ENCODE measurements at places on chromosomes 7 and 10. TPM values are rescaled to one million over a fixed set of nuclear protein-coding genes. Genes with fewer than 3 reads are reported as not detected.
A peak's percentile ranks its signal among the peaks of the same experiment; 100 is the strongest.

Gene SAMD9L
- polyA plus RNA-seq, result 6.8 TPM

Gene ACBD5
- polyA plus RNA-seq, result 8.0 TPM

Gene HOXA7
- polyA plus RNA-seq, result 3.8 TPM

Gene MAP3K8
- polyA plus RNA-seq, result 4.9 TPM

Gene FAM3C
- 64.9 TPM for polyA plus RNA-seq

GRCh38 chr10:106182542-106182941 lies 982.0 kb downstream of the SORCS1 start:
- no peak for DNase-seq

- DNase-seq, result no peak
Observed at GRCh38 chr7:75858410-75858809, 20.4 kb upstream of the RHBDD2 start.

- DNase-seq, result peak; percentile 35
Observed at GRCh38 chr7:38744746-38745145, 113.6 kb upstream of the AMPH start.

GRCh38 chr7:105132835-105133234 lies 118.8 kb downstream of the KMT2E start:
- no peak for DNase-seq

DNA sequence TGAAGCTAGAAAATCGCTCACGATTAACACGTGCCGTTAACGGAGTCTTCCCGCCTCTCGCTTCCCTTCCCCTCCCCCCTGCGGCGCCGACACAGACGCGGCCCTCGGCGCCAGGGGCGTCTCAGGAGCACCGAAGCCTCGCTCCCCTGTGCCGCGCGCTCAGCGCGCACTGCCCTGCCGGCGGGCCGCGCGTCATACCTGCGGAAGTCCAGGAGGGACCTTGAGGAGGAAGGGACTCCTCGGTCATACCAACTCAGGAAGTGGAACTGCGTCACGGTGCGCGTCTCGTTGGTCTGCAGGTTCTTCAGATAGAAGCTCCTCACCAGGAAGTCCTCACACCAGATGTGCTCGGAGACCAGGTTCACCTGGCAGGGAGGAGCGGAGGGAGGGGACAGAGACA lies 239.6 kb downstream of the DNAJB6 start:
- no peak for DNase-seq

DNA sequence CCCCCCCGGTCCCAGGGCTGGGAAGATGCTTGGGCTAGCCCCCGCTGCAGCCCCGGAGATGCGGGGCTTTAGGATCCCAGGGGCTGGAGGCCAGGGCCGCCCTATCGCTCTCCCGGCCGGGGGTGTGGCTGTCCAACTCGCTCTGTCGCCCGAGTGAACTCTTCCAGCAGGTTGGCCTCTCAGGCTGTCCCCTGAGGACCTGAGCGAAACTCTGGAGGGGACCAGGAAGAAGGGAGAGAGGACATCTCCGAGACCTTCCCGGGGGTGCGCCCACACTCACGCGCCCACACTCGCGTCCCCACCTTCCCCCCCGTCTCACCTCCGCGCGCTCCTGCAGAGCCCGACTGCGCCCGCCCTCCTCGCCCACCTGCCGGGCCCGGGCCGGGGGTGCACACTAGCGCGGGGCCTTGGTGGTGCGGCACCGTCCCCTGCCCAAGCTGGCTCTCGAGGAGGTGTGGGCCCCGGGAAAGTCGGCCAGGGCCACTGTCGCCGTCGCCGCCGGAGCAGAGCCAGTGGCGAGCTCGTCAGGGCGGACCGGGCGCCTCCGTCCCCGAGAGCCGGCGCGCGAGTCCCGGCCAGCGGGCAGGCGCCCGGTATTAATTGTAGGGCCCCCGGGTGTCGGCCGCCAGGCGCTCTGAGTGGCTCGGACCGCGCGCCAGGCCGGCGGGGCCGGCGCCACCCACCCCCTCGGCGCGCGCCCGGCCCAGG lies 101.7 kb upstream of the SVIL start:
- no peak for DNase-seq

- DNase-seq, result no peak
Observed at GRCh38 chr7:133364959-133365690, 112.2 kb downstream of the EXOC4 start.

- no peak for DNase-seq
Observed at GRCh38 chr10:64956441-64956840, 1435.2 kb downstream of the REEP3 start.

- no peak for DNase-seq
Observed at GRCh38 chr10:78742730-78743615, 325.8 kb upstream of the ZMIZ1 start.
